ENCODE measurements at places on chromosomes 3 and 15.

DNA sequence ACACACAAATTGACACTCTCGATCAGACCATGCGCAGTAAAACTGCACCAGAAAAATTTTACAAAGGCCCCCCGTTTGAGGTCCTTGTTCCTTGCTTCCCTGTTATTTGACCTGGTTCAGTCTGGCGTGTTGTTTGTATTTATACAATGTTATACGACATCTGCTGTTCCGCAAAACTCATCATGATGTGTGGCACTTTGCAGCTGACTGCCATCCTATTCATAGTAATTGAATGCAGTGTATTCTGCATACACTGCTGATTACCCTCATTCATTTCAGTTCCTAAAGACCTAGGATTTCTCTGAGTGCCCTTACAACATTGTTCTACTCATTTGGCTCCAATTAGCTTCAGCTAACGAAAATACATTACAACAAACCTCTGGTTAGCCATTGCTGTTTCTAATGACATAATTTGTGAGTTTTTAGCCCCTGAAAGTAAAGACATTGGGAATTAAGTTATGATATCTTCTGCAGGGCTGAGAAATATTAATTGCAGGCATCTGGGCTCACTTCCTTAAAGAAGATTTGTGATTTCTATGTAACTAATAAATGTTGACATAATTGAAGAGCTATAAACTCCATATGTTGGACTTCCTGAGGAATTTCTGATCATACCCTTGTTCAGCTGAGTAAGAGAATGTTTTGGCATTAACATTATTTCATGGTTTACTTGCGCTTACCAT lies 75.7 kb downstream of the C3orf38 start:
- no peak for DNase-seq

- no peak for DNase-seq
These were observed 5.4 kb upstream of the ACP3 start for GRCh38 chr3:132311841-132312240.

GRCh38 chr3:43023746-43024145 lies 44.6 kb downstream of the GASK1A start:
- no peak for DNase-seq

- DNase-seq = no peak
These were observed 13.1 kb downstream of the FLNB start for GRCh38 chr3:58021072-58021959.

DNA sequence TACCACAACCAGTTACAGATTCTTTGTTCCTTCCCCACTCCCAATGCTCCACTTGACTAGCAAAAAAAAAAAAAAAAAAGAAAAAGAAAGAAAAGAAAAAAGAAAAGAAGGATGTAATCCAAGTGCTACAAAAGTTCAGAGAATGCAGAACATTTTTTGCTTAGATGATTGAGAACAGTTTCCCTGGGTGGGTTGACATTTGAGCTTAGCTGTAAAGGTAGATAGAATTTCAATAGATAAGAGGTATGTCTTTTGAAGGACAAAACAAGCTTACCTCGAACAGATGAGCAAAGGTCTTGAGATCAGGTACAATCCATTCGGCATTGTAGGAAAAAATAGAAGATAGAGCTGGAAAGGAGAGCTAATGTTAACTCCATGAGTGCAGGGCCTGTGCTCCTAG lies 344.6 kb upstream of the NECTIN3 start:
- no peak for DNase-seq

DNA sequence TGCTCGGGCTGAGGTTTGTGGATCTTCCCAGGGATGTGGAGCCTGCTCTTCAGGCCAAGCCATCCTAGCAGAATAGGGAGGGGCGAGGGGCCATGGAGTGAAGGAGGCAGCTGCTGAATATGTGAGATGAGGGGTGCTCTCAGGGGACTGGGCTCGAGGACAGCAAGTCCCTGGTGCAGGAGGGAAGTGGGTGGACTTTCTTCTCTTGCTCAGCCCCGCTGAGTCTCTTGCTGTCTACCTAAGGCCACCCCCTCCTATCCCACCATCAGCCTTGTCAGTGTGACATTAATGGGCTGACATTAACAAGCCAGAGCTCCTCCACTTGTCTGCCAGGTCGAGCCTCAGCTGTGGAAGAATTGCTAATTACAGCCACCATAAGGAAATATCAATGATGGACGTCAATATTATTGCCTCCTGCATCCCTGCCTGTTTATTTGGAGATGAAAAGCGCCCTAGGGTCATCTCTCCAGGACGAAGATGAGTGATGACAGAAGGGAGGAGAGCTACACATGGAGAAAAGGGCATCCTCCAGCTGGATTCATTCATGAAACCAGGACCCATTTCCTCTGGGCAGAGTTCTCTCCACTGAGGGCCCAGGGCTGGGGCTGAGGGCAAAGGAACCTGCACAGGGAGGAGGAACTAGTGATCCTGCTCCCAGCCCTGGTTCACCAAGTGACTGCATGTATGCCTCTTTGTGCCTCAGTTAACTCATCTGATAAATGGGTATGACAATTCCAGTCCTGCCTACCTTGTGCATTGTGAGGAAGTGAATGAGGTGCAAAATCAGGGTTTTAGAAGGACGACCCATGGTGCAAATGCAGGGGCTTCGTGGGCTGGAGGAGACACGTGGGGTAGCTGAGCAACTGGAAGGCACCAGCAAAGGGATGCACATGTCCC lies 34.9 kb upstream of the LINGO1 start:
- no peak for DNase-seq

DNA sequence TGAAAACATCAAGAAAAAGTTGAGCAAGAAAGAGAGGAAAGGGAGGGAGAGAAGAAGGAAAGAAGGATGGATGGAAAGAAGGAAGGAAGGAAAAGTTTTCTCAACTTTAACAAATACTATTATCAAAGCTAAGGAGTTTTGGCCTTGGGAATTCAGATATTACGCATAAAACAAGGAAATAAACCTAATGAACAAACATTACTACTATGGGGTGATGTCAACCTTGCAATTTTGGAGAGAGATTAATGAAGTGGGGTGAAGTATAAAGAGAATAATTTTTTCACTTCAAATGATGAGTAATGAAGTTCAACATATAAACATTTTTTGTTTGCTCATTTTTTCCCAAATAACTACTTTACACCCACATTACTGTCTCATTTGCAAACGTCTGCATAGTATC lies 55.2 kb downstream of the SFMBT1 start:
- no peak for DNase-seq

- no peak for DNase-seq
These were observed 22.0 kb downstream of the TRPM1 start for GRCh38 chr15:31079519-31079918.

GRCh38 chr15:49023354-49023753 lies 22.9 kb downstream of the SECISBP2L start:
- DNase-seq = no peak

DNA sequence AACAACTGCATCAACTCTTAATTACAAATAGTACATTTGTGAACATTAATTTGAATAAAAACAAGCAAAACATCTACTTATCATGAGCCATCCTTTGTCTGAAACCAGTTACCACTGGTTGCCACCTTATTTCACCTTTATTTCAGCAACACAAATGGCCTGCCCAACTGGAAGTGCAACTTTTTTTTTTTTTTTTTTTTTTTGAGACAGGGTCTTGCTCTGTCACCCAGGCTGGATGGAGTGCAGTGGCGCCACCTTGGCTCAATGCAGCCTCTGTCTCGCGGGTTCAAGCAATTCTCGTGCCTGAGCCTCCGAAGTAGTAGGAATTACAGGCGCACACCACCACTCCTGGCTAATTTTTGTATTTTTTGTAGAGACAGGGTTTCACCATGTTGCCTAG lies 13.1 kb downstream of the WDR82 start:
- no peak for DNase-seq

DNA sequence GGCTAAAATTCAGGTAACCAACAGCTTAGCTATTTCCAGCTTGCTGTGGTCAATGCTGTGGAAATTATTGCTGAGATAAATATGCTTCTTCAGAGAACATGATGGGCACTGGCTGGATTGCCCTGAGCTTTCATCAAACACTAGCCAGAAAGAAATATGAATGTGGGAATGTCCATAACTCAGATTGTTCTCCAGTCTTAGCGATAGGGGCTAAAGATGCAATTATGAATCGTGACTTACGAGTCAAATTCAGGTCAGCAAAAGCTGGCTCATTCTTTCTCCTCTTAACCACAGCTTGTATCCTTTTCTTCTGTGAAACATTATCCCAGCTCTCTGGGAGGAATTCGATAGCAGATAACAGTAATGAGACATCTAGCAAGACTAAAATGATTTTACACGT lies 307.6 kb downstream of the RYR3 start:
- DNase-seq = no peak

- no peak for DNase-seq
These were observed 942.0 kb downstream of the SQOR start for GRCh38 chr15:46576646-46577395.

DNA sequence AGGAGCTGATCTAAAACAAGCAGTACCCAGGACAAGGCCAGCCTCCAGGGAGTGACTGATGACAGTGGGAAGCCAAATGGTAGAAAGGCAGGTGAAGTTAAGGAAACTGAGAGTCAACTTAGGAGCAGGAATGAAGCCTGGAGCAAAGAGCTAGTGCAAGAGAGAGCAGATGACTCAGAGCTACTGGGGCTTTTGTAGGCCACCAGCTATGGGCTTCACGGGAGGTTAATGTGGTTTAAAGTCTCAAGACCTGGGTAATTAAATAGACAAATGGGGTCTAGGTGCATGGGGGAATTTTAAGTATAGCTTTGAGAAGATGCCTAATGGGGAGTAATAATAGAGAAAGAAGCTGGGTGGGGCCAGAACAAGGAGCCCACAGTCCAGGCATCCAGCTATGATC lies 3.1 kb downstream of the CD86 start:
- DNase-seq = no peak

- DNase-seq = no peak
These were observed 80.5 kb downstream of the LRTM1 start for GRCh38 chr3:54847361-54847760.

GRCh38 chr15:93308026-93308690 lies 219.1 kb upstream of the RGMA start:
- no peak for DNase-seq

DNA sequence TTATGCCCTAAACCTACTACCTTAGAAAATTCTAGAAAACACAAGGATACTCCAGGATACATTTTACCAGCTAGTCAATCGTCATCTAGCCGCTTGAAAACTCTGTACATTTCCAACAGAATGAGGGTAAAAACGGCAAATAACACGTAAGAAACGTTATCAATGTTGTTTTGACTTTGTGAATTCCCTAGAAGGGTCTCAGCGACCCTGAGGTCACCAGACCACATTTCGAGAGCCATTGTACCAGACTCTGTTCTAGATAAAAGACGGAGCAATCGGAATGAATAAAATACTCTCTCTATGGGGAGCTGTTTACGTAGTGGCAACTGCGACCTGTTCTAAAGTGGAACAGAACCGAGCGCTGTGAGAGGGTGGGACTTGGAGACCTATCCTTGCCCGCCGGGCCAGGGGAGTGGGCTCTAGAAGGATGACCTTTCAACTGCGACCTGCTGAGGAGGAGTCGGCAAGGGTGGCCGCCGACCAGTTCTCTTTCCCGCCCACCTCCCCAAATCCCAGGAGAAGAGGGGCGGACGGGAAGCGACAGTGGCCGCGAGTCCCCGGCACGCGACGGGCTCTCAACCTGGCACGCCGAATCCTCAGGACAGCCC lies 778 bp upstream of the AP4E1 start:
- no peak for DNase-seq

DNA sequence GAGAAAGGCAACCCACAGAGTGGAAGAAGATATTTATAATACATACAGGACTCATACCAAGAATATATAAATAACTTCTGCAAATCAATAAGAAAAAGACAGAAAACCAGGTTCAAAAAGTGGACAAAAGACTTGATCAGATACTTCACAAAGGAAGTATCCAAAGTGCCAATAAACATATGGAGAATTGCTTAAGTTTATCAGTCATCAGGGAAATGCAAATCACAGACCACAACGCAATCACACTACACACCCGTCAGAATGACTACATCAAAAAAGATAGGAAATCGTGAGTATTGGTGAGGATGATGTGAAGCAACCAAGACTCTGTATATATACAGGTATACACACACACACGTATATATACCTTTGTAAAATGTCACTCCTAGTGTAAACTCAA lies 180.6 kb downstream of the FAM43A start:
- DNase-seq = no peak

DNA sequence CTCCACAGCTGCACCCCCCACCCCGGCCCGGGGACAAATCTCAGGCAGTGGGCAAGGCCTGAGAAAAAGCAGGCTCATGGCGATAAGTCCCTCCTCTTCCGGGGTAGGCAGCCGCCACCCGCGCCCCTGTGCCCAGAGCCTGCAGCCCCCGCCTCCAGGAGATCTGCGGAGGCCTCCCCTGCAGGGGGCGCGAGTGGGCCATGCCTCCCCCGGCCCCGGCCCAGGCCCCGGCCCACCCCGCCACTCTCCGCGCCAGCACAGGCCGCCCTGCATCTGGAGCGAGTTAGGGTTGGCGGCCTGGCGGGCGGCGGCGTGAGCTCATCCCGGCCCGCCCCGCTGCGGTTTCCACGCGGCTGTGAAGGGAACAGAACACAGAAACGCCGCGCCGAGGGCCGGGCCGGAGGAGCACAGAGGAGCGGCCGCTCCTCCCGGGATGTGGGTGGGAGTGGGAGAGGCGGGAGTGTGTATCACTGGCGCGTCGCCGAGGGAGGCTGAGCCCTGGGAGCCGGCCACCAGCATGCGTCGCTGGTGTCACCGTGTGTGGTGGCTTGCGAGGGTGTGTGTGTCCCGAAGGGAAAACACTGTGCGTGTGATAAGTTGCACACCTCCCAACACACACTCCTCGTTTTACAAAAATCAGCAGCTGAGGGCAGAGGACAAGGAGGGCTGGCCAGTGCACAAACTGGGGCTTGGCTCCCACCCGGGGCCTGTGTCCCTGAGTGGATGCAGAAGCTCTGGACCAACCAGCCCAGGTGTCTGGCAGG lies 17.2 kb downstream of the MYL3 start:
- DNase-seq = peak; percentile 46

- no peak for DNase-seq
These were observed 6.5 kb downstream of the PSMD2 start for GRCh38 chr3:184305577-184305976.

DNA sequence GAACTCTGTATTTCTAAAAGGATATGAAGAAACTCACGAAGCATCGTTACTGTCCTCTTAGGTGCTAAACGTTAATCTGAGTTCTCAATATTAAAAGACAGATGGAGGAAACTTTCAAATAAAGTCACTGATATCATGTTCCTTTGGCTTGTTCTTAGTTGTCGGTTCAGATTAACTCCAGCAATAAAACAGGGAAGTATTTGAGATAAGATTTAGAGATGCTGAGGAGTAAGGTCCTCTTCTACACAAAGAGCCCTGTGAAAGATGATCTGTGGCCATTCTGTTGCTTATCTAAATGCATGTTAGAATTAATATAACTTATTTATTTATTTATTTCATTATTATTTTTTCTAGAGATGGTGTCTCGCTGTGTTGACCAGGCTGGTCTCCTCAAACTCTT lies 19.2 kb downstream of the AKAP13 start:
- DNase-seq = no peak

All from NCI-H1930 (cell line).